ENCODE measurements at places on chromosomes 7 and 10.
A peak's percentile ranks its signal among the peaks of the same experiment; 100 is the strongest.

DNA sequence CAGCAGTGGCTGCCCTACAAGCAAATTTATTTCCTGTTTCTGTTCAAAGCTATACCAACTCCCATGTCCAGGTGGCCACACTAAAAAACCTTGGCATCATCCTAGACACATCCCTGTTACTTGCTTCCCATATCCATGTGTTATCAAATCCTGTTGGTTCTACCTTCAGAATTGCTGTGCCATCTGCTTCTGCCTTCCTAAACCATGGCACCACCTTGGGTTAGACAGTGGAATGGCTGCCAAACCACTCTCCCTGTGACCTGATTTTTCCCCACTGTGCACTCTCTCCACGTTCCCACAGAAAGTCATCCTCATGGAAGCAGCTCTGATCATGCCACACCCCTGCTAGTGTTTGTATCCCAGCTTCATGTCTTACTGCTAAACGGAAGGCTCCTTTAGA is 697.6 kb upstream of the GALNT17 start:
- DNase-seq, result no peak

DNA sequence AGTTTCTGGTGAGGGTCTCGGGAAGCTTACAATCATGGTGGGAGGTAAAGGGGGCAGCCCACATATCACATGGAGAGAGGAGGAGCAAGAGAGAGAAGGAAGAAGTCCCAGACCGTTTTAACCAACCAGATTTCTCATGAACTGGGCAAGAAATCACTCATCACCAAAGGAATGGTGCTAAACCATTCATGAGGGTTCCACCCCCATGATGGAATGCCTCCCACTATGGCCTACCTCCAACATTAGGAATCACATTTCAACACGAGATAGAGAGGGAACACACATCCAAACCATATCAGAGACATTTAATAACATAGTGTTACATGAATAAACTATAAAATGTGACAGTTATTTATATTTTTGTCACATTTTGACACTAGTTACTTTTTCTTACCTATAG is 214.8 kb upstream of the MAGI2 start:
- DNase-seq, result no peak

- DNase-seq, result no peak
Measured at GRCh38 chr7:117135553-117135891, 182.2 kb downstream of the ST7 start.

GRCh38 chr10:72218726-72219125 is 2.6 kb upstream of the ASCC1 start:
- no peak for DNase-seq

GRCh38 chr7:93723424-93724124 is 149.1 kb upstream of the CALCR start:
- no peak for DNase-seq

DNA sequence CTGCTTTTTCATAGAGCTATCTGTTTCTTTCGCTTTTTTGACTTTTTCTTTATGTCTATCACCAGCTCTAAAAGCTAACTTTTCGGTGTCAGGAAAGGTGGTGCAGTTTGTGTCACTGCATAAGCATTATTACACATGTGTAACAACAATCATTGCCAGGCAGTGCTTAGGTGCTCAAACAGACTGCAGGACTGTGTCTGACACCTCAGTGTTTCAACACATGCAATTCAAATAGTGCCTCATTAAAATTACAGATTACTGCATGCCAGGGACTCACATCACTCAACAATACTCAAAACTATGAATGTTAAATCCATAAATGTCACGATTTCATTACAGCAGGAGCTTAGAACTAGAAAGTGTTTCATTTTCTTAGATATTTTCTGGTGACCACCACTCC is 265.3 kb upstream of the SMIM30 start:
- DNase-seq, result no peak

DNA sequence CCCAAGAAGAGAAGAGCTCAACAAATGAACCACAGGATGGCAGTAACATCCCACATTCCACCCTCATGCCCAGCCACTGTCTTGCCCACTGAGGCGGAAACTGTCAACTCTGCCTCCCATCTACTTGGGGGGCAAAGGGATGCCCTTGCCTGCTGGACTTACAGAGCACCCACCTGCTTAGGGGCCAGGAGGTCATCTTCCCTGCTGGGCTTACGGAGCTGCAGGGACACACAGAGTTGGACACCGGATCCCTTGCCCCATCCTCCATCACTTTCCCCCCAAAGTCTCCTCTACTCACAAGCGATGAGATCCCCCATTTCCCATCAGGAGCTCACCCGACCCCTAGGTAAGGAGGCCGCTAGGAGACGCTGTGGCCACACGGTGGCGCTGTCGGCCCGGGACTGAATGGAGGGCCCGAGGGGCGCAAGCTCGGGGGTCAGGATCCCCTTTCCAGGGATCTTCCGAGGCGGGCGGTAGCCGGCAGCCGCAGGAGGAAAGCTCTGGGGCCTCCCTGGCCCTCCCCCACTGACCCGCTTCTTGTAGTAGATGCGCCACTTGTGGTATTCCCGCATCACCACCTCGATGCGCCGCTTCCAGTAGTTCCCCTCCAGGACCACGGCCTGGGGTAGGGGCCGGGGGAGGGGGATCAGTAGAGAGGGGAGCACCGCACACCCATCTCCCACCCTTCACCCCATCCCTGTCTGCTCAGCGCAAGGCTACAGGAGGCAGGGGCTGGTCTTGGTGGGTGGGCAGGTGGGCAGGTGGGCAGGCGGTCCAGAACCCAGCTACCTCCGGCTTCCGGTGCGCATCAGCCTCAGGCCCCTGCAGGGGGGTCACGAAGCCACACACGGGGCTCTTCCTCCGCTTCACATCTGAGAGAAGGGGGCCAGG is 17.3 kb downstream of the MLXIPL start:
- peak; percentile 26 for DNase-seq

DNA sequence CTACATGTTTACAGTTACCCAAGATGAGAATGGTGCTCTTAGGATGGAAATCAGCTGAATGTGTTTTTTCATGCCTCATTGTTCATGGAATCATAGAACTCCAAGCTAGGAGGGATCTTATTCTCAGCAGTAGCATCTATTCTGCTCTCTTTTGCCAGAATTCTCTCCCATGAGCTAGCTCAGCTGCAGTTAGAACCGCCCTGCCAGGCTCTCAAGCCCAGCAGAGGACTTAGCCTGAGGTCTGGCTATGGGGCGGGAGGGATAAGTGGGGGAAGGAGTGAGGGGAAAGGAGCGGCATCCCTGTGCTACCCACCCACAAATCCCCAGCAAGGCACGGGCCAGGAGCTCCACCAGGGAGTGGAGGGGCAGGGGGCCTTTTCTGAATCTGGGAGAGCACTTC is 120.7 kb upstream of the PLXNA4 start:
- DNase-seq, result no peak

DNA sequence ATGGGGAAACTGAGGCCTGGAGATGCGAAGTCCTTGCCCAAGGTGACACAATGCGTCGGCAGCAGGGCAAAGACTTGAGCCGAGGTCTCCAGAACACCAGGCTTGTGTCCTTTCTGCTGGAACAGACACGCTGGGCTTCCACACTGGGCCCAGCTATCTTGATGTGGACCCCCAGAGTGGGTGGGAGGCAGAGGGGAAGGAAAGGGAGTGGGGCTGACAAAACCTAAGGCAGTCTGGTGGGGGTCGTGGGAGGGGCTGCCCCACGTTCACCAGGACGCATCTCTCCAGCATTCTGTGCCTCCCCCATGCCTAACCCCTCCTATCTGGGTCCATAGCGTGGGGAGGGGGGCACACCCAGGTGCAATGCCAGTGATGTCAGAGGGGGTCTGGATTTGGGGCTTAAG is 38.1 kb downstream of the PPIF start:
- DNase-seq, result no peak

DNA sequence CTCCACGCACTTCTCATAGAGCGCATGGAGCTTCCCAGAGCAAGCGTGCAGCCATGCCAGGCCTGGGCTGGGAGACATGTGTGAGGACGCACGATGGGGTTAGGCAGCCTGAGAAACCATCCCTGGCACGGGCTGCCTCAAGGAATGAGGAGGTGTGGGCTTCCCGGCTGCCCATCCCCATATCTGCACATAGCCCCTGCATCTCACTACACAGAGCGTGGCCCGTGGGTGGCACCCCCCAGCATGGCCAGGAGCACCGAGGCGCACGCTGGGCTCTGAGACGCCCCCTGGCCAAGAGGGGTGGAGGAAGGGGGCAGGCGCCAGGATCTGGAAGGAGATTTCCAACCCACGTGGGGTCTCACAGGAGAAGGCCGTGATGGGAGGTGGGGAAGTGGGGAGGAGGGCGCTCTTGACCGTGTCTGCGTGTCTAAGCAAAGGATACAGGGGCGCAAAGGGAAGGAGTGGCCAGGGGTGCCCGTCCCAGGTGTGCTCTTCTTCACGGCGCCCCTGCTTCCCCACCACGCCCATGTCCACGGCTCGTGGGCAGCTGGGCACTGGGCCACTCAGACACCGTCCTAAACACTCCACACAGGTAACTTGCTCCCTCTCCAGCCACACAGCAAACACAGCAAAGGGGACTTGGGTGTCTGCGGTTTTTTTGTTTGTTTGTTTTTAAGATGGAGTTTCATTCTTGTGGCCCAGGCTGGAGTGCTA is 340.5 kb downstream of the PTPRN2 start:
- no peak for DNase-seq

GRCh38 chr7:96734343-96734742 is 24.7 kb upstream of the SEM1 start:
- no peak for DNase-seq

Measured in kidney capillary endothelial cell (primary cell).